ENCODE measurements at places on chromosomes 1 and 21.

DNA sequence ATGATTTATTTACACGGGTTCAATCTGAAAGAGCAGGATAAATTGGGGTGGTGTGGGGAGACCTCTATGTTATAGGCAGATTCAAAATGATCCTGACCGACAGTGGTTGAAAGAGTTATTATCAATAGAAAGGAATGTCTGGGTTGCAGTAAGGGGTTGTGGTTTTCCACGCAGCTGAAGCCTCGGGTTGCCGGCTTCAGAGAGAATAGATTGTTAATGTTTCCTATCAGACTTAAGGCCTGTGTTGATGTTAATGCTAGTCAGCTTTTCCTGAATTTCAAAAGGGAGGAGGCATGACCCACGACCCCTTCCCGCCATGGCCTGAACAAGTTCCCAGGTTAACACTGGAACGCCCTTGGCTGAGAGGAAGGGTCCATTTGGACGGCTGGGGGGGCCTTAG, 2.2 kb upstream of the UBE2J2 start:
- no peak for DNase-seq

DNA sequence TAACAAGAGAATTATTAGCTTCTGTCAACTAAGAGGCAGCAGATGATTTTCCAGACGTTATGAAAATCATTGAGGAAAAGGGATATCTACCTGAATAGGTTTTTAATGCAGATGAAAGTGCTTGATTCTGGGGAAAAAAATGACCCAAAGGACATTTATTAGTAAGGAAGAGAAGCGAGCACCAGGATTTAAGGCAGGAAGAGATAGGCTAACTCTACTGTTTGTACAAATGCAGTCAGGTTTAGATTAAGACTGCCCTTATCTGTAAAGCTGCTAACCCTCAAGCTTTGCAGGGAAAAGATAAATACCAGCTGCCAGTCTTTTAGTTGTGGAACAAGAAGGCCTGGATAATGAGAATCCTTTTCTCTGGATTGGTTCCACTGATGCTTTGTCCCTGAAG, 33.0 kb upstream of the LRIG2 start:
- DNase-seq: peak; percentile 51

GRCh38 chr21:42433946-42434551, 30.3 kb downstream of the UBASH3A start:
- no peak for DNase-seq

GRCh38 chr1:110288111-110288510, 51.1 kb upstream of the RBM15 start:
- DNase-seq: no peak

- DNase-seq: no peak
These were observed 25.0 kb upstream of the SHE start for GRCh38 chr1:154527192-154527591.

- no peak for DNase-seq
These were observed 71.9 kb downstream of the SYCP1 start for GRCh38 chr1:114926607-114927006.

- peak; percentile 36 for DNase-seq
These were observed 132.6 kb downstream of the ETS2 start for GRCh38 chr21:38938343-38938742.
